Sciatic nerve (tissue), 2 donors: ENCODE measurements at places on chromosomes 6 and 20.

- no peak for DNase-seq
These were observed 14.2 kb downstream of the ARID1B start for GRCh38 chr6:156791320-156791850.

GRCh38 chr6:158472447-158472846 is 87.4 kb upstream of the TMEM181 start:
- DNase-seq: no peak

DNA sequence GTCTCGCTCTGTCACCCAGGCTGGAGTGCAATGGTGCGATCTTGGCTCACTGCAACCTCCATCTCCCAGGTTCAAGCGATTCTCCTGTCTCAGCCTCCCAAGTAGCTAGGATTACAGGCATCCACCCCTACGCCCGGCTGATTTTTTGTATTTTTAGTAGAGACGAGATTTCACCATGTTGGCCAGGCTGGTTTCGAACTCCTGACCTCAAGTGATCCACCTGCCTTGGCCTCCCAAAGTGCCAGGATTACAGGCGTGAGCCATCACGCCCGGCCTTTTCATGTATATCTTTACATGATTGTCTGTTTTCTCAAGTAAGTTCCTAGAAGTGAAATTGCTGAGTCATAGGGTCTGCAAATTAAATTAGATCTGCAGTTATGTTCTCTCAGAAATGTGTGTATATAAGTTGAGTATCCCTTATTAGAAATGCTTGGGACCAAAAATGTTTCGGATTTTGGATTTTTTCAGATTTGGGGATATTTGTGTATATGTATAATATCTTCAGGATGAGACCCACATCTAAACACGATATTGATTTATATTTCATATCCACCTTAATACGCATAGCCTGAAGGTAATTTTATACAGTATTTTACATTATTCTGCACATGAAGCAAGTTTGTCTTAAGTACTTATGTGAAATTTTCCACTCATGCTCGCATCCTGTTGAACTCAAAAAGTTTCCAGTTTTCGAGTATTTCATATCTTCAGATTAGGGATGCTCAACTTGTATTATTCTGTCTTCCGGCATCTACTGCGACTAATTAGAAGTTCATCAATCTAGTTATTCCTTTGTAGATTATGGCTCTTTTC is 40.4 kb downstream of the TAB2 start:
- DNase-seq: no peak

DNA sequence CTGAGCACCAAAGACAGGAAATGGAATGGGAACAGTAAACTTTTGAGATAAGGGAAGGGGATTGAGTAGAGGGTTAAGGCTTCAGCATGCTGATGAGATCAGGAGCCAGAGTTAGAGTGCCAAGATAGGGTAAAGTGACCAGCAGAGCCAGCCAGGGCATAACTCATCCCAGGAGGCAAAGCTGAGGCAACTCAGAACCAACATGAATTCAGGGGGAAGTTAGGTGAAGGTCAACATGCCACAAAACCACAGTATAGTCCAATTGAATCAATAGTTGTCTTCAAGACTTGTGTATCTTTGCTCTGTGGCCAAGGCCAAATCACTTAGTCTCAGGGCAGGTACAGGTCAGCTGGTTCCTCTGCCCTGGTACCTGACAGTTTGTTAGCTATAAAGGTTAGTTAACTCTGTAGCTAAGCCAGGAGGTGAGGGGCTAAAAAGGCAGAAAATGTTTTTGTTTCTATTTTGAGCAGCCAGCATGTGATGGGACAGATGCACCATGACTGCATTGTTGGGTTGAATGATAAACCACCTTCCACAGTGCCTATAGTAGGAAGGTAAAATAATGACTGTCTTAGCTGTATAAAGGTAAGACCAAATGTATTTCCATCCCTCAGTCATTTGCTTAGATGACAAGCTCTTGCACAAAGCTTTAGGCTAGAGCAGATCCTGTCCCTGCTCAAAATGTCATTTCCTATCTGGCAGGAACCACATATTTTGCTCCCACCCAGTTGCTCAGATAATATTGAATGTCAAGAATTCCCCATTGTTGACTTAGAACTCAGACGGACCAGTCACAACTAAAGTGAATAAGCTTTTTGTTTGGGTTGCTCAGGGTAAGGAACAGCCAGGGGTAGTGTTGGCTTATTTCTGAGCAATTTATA is 15.8 kb downstream of the RNF8 start:
- no peak for DNase-seq
